ENCODE measurements at places on chromosomes 11 and 22.

DNA sequence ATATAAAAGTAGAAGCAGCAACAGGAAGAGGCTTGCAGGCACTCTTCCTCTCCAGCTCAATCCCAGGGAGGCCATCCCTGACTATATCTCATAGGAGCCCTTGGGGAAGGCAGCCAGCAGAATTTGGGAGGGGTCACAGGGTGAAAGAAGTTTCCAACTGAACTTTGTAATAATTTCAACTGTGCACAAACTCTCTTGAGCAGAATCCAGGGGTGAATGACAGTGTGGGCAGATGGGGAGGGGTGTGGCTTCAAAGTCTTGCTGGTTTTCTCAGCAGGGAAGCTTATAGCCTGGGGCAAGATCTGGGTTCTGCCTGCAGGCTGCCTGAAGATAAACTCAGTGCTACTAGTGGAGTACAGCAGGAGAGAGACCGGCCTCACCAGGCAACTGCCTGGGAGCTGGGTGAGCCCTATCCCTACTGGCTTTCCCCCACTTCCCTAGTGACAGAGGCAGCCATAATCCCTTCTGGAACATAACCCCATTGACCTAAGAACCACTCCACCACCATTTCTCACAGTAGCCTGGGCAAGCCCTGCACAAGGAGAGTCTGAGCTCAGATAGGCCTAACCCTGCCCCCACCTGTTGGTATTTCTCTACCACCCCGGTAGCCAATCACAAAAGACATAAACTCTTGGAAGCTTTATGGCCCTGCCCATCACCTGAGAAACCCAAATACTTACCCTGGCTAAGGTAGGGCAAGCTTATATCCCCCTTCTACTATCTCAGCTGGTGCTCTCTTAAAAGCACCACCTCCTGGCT lies 17.8 kb upstream of the TTC12 start:
- DNase-seq, result no peak
- no peaks in the 10 kb centered on the region for H3K27me3 ChIP-seq
- no peaks in the 10 kb centered on the region for H3K36me3 ChIP-seq

GRCh38 chr11:77879218-77879617 lies 58.3 kb downstream of the AAMDC start:
- H3K4me1 ChIP-seq, result no peaks in the 10 kb centered on the region
- no peak overlapping the region for H3K4me3 ChIP-seq
- H3K27ac ChIP-seq, result no peak overlapping the region
- H3K27me3 ChIP-seq, result no peaks in the 10 kb centered on the region
- no peak for DNase-seq

- no peaks in the 10 kb centered on the region for H3K27me3 ChIP-seq
- peak overlapping the region; percentile 91 for H3K27ac ChIP-seq
- H3K4me1 ChIP-seq, result peaks cover 30% of the 10 kb centered on the region
- H3K4me3 ChIP-seq, result peak overlapping the region; percentile 85
Measured at GRCh38 chr11:117097389-117098268, 599 bp downstream of the SIK3 start.

DNA sequence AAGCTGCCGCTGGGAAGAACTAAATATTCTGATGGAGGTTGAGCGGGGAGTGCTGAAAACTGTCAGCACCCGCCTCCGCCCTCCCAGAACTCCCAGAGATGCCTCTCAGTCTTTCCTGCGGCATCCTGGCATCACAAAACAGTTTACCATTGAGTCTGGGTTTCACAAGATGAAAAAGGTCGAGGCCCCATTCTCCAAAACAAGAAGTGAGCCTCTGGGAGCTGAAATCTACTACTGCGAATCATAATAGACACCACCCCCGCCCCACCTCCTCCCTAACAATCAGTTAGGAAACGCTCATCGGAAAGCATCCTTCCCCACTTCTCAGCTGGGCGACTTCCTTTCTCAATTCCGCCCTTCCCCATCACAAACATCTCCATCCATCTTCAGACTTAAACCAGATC lies 1.0 kb downstream of the SUN2 start:
- no peaks in the 10 kb centered on the region for H3K27me3 ChIP-seq
- DNase-seq, result no peak
- H3K27ac ChIP-seq, result peak overlapping the region; percentile 95
- H3K36me3 ChIP-seq, result no peaks in the 10 kb centered on the region
- peaks cover 70% of the 10 kb centered on the region for H3K4me1 ChIP-seq

DNA sequence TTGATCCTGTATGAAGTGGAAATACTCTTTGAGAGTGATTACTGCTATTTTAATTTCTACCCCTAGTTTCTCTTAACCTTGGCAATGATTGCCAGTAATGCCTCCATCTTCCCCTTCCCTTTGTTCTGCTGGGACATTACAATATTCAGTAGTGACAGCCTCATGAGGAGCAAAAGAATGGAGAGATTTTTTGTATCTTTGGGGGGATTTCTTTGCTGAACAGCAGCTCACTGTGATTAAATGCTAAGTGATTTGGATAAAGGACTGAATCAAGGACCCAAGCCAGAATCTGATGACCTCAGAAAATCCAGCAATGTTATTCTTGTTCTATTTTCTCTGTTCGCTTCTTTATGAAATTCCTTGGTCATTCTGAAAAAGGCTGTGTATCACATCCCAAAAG lies 7.0 kb upstream of the SLC1A2 start:
- no peaks in the 10 kb centered on the region for H3K4me1 ChIP-seq
- DNase-seq, result no peak
- H3K27ac ChIP-seq, result no peak overlapping the region
- no peak overlapping the region for H3K4me3 ChIP-seq

- H3K27ac ChIP-seq, result no peak overlapping the region
- peaks cover 11% of the 10 kb centered on the region for H3K4me1 ChIP-seq
- no peaks in the 10 kb centered on the region for H3K27me3 ChIP-seq
- no peak overlapping the region for H3K4me3 ChIP-seq
- H3K36me3 ChIP-seq, result no peaks in the 10 kb centered on the region
- DNase-seq, result no peak
Measured at GRCh38 chr22:46436595-46437175, 100.7 kb downstream of the CELSR1 start.

DNA sequence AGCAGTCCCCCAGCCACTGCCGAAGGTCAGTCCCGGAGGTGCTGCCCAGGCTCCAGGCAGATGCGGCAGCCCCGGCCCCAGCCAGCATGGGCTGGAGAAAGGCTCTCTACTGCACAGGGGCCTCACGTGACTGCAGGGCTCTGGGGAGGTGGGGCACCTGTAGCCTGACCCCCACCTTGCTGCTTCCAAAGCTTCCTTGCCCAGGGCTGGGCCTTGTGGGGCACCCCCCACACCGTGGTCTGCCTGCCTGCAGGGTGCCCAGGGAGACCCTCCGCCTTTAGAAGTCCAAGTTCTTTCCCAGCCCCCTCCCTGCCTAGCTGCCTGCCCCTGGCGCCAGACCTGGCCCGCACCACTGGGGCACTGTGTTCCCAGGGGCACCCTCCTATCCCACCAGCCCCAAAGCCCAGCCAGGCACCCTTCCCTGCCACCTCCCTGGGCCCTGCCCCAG lies 28.4 kb upstream of the TXNRD2 start:
- peak; percentile 65 for DNase-seq
- no peak overlapping the region for H3K27ac ChIP-seq
- no peak overlapping the region for H3K4me3 ChIP-seq
- no peaks in the 10 kb centered on the region for H3K36me3 ChIP-seq
- H3K4me1 ChIP-seq, result peaks cover 18% of the 10 kb centered on the region

DNA sequence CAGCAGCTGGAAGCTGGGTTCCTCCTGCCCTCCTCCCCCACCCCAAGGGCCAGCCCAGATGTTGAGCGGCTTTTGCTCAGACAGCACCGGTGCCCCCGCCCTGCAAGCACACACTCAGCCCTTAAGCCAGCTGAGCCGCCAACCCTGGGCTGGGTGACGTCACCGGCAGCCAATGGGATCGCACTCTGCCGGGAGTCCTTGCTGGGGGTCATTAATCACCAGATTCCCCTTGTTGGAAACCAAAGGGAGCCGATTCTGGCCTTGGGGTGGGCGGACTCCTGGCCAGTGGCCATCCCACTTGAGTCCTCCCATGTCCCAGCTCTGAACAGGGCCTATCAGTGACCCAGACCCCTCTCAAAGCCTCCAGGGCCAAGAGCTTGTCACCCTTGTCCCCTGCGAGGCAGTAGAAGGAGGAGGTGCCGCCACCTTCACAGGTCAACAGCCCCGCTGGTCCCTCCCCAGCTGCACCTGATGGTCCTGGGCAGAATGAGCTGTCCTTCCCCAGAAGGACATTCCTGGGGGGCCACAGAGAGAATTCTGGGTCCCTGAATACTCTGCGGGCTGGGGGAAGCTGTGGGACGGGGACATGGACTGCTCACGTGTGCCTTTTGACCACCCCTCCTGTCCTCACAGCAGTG lies 7.4 kb downstream of the DUSP8 start:
- no peak for DNase-seq
- H3K27ac ChIP-seq, result no peak overlapping the region
- H3K36me3 ChIP-seq, result no peaks in the 10 kb centered on the region
- no peak overlapping the region for H3K4me3 ChIP-seq

DNA sequence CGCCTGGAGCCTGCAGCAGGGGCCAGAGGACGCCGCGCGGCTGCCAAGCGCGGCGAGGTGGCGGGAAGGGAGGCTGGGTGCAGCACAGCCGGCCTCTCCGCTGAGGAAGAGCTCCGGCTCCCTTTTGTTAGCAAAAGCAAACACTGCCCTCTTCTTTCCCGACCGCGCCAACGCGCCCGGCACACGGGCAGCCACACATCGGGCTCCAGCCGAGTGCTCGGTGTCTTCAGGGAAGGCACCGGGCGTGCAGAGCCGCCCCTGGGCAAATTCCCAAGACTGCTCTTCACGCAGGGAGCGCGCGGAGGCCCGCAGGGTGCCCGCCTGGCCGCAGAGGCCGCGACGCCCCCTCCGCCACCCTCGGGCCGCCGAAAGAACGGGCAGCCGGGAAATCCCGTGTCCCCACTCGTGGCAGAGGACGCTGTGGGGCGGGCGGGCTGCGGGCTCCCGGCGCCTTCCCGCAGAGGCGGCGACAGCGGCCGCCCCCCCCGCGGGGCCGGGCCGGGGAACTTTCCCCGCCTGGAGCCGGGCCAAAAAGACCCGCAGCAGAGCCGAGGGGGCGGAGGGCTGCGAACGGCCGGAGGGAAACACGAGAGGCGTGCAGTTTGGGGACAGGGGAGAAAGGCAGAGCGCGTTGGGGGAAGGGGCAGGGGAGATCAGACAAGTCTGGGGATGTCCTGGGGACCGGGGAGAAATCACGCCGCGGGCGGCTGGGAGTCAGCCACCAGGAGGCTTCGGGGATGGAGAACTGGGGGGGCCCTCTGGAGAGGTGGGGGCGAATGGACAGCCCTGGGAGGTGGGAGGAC lies 931 bp downstream of the CADM1 start:
- DNase-seq, result peak; percentile 71
- H3K27me3 ChIP-seq, result peaks cover 86% of the 10 kb centered on the region
- H3K27ac ChIP-seq, result peak overlapping the region; percentile 81

- peak; percentile 65 for DNase-seq
- peak overlapping the region; percentile 13 for H3K4me3 ChIP-seq
- H3K27me3 ChIP-seq, result no peaks in the 10 kb centered on the region
- H3K4me1 ChIP-seq, result peaks cover 39% of the 10 kb centered on the region
- H3K27ac ChIP-seq, result peak overlapping the region; percentile 79
Measured at GRCh38 chr11:75311858-75312288, 39.6 kb downstream of the ARRB1 start.

DNA sequence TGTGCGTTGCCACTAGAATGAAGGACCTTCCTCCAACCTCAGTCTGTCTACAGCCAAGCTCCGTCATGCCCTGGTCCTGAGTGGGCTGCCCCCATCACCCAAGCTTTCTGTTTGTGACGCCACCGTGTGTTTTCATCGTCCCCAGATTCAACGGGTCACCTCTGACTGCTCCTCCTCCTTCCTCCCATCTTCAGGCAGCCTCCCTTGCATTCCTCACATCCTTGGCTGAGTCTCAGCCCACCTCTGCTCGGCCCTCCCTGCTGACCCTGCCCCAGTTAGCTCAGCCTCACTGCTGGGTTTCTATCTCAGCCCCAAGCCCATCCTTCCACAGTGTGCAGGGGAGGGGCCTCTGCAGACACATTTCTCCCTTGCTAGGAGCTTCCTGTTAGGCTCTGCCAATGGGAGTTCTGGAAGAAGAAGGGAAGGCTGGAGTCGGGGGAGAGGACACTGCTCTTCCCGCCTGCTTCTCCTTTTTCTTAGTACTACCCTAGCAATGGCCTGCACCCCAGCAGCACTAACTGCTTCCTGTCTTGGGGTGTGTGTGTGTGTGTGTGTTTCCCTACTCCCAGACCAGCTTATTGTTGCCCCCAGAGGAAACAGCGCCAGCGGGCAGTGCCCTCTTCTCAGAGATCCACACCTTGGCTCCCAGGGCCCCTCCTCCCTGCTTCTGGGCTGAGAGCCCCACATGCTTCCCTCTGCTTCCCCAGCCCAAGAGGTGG lies 5.2 kb downstream of the IFT27 start:
- no peaks in the 10 kb centered on the region for H3K27me3 ChIP-seq
- no peak for DNase-seq
- H3K36me3 ChIP-seq, result no peaks in the 10 kb centered on the region
- H3K4me3 ChIP-seq, result no peak overlapping the region
- no peak overlapping the region for H3K27ac ChIP-seq

- no peak for DNase-seq
- no peak overlapping the region for H3K27ac ChIP-seq
- peaks cover 72% of the 10 kb centered on the region for H3K36me3 ChIP-seq
- H3K27me3 ChIP-seq, result no peaks in the 10 kb centered on the region
Measured at GRCh38 chr11:3666023-3666530, 5.1 kb downstream of the CHRNA10 start.

DNA sequence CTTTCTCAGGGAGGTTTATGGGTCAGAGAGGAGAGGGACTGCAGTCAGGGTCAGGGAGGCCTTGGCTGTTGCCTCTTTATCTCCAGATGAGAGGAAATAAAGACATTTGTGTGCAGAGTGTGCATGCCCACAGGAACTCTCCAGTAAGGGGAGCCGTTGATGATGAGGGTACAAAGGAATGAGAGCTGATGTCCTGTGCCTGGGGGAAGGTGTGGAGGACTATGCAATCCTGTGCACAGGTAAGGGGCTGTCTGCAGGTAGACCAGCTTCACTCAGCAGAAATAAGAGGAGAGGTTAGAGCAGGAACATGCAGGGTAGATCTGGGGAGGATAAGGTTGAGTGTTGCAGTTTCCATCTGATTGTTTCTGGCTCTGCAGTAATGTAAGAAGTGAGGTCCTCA lies 132.6 kb downstream of the NTM start:
- H3K27me3 ChIP-seq, result peaks cover 18% of the 10 kb centered on the region
- no peak overlapping the region for H3K27ac ChIP-seq
- H3K4me1 ChIP-seq, result no peaks in the 10 kb centered on the region

DNA sequence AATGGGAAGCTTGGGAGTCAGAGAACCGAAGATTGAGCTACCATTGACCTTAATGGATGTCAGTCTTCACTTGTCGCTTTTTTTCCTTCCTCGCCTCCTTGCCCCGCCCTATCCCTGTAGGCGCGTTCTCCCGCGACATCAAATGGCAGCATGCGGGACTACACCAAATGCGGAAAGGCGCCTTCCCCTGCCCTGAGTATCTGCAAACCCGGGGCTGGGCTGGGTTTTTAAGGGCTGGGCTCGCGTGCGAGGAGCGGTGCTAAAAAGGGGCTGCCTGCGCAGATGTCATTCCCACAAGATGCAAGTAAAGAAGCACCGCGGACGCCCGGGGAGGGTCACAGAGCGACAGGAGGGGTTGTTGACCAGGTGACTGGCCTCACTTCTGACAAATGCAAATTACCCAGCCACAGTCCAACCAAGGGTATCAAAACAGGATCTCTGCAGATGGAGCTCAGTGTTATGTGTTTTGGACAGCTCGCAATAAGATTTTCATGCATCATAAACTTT lies 4.7 kb upstream of the FAM111B start:
- no peaks in the 10 kb centered on the region for H3K4me1 ChIP-seq

GRCh38 chr11:69364921-69365320 lies 71.0 kb downstream of the MYEOV start:
- no peak for DNase-seq
- H3K36me3 ChIP-seq, result no peaks in the 10 kb centered on the region
- no peak overlapping the region for H3K27ac ChIP-seq
- H3K27me3 ChIP-seq, result no peaks in the 10 kb centered on the region

- H3K4me3 ChIP-seq, result no peak overlapping the region
- DNase-seq, result no peak
- no peaks in the 10 kb centered on the region for H3K27me3 ChIP-seq
- no peak overlapping the region for H3K27ac ChIP-seq
Measured at GRCh38 chr11:10725114-10725906, 25.7 kb upstream of the CTR9 start.

Measured in left lung (tissue), 14 donors.